C1 segment of cervical spinal cord (tissue), 14 donors: ENCODE measurements at places on chromosomes 6 and 20.

DNA sequence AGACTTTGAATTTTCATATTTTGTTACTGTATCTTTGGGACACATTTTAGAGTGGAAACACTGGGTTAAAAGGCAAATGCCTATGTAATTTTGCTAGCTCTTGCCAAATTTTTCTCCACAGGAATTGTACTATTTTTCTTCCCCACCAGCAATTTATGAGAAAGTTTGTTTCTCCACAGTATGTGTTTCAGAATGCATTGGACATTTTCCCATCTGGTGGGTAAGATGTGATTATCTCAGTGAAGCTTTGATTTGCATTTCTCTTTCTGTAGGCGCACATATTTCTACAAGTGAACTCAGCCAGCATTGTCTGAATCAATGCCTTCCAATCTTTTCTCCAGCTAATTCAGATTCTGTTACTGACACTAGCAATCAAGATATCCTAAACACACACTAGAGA is 157.8 kb downstream of the RCAN2 start:
- DNase-seq = no peak

DNA sequence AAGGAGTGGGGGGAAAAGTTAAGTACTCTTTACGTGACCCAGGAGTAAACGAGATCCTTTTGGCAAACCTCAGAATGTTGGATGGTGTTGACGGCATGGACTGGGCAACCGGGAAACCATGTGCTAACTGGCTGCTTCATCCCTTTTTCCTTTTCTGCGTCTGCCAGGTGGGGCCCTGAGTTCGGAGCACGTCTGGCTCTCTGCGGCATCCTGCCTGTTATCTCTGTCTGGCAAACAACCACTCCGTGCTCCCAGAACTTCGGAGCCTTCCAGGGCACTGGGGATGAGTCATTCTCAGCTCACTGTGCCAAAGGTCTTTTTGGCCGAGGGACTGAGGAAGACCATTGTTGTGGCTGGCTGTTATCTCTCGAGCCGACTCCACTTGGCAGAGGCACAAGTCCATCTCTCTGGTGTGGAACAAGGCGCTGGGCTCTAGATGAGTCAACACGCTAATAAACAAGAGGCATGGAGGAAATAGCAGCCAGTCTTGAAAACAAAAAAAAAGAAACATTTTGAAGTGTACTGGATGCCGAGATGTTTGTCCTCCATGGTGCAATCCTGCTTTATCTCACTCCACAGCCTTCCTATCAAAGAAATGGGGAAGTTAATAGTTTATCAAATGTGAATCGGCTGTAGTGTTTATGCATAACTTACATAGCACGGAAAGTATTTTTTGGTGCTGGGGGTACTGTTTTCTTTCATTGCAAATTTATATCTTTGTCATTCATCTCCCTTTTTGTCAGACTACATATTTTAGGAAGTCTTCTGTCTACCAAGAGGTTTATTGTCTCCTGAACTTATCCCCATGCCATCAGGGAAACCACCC is 64.6 kb upstream of the TXNDC5 start:
- DNase-seq = peak; percentile 71

DNA sequence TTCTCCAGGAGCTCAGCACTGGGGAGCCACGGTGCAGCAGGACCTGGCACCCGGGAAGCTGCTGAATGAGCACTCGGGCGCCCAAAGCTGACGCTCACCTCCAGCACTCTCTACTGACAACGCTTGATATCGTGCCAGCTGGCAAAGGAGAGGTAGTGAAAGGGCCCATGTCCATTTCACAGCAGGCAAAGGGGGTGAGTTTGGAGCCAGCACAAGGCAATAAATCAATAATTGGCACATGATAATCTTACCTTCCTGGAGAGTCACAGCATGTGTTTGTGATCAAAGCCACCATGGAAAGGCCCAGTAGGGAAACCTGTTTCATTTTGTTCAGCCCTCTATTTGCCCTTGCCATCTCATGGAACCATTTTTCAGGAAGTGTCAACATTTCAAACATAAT is 23.3 kb upstream of the SMIM26 start:
- DNase-seq = no peak

- DNase-seq = no peak
Measured at GRCh38 chr6:23446469-23446967, 679.5 kb upstream of the NRSN1 start.

DNA sequence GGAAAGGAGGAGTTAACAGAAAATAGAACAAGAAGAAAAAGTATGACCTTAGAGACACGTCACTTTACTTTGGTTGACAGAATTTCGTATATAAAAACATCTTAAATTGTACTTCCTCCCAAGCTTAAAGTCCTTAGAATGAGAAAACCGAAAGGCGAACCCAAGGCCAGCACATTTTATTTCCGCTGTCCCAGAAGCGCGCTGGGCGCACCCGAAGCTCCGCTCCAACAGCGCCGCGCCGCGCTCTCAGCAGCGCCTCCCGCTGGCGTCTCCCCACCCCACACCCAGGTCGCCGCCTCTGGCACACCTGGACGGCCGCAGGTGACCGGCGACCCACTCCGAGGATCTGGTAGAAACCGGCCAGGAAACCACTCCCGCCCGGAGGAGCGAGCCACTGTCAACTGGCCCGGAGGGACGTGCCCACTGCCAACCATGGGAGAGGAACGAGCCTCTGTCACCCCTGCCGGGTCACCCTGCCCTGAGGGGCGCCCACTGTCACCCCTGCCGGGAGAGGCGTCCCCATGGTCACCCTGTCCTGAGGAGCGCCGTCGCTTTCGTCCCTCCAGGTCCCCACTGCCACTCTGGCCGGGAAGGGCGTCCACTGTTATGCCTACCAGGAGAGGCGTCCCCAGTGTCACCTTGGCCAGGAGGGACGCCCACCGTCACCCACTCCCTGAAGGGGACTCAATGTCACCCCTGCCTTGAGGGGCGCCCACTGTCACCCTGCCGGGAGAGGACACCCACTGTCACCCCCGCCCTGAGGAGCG is 824 bp downstream of the MPC1 start:
- DNase-seq = no peak

DNA sequence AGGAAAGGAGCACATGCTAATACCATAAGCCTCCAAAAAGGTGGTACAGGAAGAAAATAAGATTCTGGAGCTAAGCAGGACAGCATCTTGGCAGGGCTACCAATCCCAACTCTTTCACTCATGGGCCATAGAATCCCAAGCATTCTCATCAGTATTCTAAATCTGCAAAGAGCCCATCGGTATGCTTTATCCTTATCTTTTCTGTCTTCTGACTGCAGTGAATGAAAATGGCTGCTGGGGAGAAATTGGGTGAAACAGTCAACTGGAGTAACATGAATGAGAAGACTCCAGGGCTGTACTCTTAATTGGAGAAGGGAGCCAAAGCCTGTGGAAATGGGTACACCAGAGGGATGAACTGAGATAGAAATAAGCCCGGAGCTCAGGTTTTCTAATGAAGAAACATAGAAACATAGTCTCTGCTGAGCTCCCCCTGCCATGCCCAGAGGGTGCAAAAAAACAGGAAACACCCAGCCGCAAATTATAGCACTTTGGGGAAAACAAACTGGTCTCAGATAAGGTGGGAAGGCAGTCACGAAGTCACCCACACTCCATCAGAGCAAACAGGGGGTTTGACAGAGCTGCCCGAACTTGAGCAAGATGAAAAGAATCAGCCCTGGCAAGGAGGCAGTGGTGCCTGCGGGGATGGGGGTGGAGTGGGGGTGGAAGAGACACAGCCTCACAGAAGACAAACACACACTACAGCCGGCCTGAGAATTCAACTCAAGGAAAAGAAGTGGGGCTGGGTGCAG is 35.4 kb upstream of the E2F3 start:
- DNase-seq = no peak

DNA sequence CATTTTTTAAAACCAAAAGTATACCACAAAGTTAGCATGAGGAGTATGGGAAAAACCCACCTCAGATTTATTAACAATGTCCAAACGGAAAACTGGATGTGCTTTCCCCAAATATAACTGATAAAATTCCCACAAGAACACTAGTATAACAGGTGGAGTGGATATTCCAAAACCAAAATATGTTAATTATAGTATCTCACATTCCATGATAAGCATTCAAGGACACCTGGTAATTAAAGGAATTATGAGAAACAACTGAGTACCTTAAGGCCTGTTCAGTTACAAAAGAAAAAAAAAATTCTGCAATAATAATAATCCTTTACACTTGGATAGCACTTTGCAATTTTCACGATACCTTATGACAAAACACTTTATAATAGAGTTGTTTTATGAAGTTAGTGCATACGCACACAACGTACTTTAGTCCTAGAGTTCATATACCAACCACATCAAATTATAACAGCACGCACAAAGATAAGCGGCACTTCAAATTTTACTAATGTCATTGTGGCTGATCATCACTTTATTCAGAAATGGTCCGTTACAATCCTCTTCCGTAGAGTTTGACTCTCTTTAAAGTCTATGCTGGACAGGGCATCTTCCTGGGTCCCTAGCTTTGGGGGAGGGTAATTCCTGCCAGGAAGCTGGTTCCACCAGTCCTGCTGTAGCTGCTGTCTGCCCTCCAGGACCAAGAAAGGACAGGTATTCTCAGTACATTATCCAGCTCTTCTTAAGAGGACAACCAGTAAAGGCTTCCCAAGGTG is 1.7 kb downstream of the CDK19 start:
- no peak for DNase-seq

DNA sequence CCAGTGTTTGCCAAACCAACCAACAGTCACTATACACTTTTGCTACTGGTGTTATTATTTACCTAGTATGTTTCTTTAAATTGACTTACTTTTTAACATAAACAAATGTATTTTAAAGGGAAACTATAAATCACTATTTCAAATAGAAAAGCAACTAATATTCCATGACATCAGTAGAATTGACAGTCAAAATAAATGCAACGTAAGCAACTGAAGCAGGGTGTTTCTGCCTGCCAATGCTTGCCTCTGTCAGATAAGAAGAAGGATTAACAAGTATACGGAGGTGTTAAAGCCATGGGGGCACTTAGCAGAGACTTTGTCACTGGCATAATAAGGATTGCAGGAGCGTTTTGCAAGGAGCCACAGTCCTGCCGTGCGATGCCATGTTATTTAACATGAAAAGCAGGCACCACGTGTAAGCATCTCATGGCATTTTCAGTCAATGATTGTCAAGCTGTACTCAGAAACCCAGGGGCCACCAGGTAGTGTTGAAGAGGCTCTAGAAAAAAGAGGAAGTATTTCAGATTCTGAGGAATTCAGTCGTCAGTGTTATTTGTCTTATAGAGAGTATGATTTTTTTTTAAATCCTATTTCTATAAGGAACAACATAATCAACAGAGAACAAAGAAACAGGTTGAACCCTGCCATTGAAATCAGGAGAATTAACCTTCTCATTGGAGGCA is 131.7 kb downstream of the BFSP1 start:
- DNase-seq = no peak

DNA sequence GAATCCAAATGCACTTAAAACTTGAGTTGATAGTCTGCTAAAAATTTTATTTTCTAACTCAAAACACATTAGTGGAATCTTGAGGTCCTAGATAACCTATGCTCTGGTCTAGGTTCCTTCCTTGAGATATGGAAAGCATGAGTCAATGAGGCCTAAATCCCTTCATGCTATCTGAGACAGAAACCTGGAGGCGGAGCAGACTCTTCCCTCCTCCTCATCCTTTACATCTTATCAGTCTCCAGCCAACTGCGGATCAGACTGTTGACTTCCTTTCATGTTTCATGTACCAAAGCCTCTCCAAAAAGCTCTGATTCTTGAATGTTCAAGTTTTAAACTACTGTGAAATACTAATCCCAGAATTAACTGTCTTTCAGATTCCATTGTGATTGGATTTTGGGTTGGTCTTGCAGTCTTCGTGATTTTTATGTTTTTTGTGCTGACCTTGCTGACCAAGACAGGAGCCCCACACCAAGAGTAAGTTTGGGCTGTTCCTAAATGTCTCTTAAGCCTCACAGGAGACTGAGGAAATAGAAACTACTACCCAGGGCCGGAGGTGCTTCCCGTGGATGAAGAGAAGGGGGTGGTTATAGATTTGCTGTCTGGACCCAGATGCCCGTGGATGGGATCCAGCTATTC is 29.1 kb downstream of the MRAP2 start:
- no peak for DNase-seq

DNA sequence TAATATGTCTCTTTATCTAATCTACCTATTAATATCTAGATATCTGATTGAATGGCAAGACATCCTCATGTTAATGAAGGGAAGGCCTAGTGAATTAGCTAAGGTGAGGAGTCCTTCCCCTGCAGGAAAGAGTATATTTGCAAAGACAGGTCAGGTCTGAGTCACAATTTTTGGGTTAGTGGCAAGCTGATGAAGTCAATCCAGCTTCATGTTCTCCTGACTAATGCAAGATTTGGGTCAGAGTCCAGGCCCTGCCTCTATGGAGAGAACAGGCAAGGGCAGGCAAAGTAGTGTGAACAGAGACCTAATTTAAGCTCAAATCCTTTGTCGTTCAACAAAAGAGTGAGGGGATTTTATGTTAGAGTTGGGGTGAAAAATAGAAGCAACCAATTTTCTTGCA is 496.7 kb downstream of the BMP2 start:
- no peak for DNase-seq

DNA sequence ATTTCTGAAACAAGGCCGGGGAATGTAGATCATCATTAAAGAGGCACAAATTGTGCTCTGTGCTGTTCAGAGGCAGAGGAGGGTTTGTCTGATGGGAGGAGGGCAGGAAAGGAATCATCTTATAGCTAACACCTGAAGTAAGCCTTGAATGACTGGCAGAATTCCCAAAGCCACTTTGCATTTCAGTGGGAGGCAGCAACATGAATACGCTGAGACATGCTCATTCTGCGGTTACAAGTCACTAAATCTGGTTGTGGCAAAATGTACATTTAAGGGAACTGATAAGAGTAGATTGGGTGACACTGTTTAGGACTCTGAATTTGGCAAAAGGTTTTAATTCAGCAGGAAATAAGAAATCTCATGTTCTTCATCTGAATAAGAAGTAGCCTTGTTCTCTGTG is 4.4 kb upstream of the COL19A1 start:
- no peak for DNase-seq

DNA sequence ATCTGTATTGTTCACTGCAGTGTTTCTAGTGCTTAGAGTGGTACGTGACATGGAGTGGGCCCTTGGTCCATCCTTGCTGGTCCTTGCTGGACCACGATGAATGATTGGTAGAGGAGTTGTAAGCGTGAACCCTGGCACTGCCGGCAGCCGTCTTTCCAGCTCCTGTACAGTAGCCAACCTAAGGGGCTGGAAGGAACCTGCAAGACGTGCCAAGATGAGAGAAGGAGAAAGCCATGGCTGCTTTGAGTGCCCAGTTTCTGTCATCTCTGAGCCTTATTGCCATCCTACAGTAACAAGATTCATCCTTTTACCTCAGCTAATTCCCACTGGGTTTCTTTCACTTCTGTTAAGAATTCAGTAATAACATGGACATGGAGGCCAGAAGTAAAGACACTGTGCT is 5.9 kb downstream of the DHX35 start:
- DNase-seq = no peak

- DNase-seq = no peak
Measured at GRCh38 chr6:166253778-166254204, 54.4 kb downstream of the PRR18 start.

- peak; percentile 78 for DNase-seq
Measured at GRCh38 chr20:16574656-16575355, 1.6 kb upstream of the KIF16B start.

GRCh38 chr6:112204350-112204706 is 50.0 kb downstream of the LAMA4 start:
- DNase-seq = no peak

- DNase-seq = no peak
Measured at GRCh38 chr20:8401556-8401955, 269.5 kb downstream of the PLCB1 start.

- DNase-seq = no peak
Measured at GRCh38 chr20:8647961-8648441, 420.9 kb upstream of the PLCB4 start.

- DNase-seq = no peak
Measured at GRCh38 chr20:14597206-14597715, 259.8 kb upstream of the FLRT3 start.

GRCh38 chr6:56890683-56891429 is 64.1 kb upstream of the BEND6 start:
- no peak for DNase-seq
